Stimulated activated CD4-positive, alpha-beta T cell treated with anti-CD3 and anti-CD28 coated beads, Interleukin-2, amount 100 ng/mL, for 24 hours (primary cell): ENCODE measurements at places on chromosomes 3 and 15.
A peak's percentile ranks its signal among the peaks of the same experiment; 100 is the strongest.

DNA sequence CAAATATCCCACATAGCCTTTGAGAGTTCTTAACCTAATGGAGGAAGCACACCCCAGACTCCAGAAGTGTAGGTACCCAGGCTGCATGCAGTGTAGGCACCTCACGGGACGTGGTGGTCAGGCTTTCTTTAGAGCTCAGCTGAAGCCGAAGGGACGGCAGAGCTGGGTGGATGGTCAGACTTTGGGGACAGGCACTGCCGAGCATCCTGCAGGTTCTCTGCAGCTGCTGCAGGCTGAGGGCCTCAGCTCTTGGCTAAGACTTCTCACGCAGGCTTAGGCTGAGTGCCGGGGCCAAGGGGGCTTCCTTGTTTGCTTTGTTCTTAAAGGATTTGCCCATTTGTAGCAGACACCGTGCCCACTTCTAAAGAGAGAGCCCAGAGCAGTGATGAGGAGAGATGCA lies 177.0 kb downstream of the RAB11A start:
- DNase-seq: no peak

DNA sequence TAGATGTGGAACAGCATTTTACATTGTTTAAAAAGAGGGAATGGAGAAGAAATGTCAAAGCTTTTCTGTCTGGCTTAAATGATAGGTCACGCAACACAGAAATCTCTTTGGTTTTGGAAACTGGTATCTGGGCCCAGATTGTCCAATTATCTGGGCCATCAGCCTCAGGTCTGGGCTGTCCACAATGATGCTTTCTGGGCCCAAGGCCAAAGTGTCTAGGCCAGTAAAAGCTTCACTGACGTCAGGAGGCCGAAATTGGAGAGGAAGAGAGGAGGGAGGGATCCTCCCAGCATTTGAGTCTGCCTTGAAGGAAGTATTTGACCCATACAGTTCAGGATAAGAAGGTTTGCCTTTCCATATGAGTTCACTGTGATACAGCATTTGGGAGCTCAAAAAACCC lies 60.7 kb upstream of the ALDH1A3 start:
- DNase-seq: no peak

GRCh38 chr15:32818758-32819447 lies 101.1 kb downstream of the GREM1 start:
- no peak for DNase-seq

GRCh38 chr3:145678401-145678800 lies 482.6 kb downstream of the PLOD2 start:
- no peak for DNase-seq

- DNase-seq: peak; percentile 49
Observed at GRCh38 chr3:35908366-35909232, 269.3 kb downstream of the ARPP21 start.
